Activated naive CD4-positive, alpha-beta T cell treated with anti-CD3 and anti-CD28 coated beads for 36 hours (primary cell): ENCODE measurements at places on chromosomes 6 and 20.

DNA sequence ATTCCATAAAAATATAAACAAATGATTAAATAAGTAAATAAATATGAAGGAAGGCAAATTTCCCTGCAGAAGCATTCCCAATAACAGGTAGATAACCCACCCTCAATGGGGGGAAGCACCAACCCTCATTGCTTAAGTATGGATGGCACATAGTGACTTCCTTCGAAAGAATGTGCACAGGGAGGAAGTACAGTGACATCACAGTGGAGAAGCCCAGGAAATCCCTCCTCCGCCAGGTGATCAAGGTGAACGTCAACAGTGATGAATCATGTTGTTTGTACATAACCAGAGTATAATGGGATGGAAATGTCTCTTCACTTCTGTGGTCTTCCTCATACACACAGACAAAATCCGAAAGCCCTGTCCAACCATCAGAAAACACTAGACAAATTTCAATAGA lies 267.9 kb downstream of the THBS2 start:
- no peak for DNase-seq

- DNase-seq = no peak
Observed at GRCh38 chr20:9021699-9022098, 47.2 kb upstream of the PLCB4 start.

DNA sequence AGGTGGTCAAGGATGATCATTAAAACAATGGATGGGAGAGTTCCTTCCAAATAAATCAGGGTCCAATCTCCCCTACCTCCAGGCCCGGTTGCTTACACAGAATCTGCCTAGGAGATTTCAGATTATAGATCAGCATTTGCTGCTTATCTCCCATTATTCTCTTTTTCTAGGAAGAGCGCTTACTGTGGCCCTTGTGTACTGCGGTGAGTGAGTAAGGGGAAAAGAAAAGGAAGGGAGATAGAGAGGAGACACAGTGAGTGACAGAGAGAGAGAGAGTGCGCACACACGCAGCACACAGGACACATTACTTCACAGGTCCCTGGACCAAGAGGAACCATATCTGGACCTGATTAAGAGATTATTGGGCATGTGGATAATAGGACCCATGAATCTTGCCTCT lies 6.2 kb downstream of the LATS1 start:
- DNase-seq = no peak

- DNase-seq = peak; percentile 78
Observed at GRCh38 chr6:123802697-123803503, 765 bp upstream of the NKAIN2 start.

- DNase-seq = no peak
Observed at GRCh38 chr6:137495703-137496336, 1.6 kb upstream of the OLIG3 start.

DNA sequence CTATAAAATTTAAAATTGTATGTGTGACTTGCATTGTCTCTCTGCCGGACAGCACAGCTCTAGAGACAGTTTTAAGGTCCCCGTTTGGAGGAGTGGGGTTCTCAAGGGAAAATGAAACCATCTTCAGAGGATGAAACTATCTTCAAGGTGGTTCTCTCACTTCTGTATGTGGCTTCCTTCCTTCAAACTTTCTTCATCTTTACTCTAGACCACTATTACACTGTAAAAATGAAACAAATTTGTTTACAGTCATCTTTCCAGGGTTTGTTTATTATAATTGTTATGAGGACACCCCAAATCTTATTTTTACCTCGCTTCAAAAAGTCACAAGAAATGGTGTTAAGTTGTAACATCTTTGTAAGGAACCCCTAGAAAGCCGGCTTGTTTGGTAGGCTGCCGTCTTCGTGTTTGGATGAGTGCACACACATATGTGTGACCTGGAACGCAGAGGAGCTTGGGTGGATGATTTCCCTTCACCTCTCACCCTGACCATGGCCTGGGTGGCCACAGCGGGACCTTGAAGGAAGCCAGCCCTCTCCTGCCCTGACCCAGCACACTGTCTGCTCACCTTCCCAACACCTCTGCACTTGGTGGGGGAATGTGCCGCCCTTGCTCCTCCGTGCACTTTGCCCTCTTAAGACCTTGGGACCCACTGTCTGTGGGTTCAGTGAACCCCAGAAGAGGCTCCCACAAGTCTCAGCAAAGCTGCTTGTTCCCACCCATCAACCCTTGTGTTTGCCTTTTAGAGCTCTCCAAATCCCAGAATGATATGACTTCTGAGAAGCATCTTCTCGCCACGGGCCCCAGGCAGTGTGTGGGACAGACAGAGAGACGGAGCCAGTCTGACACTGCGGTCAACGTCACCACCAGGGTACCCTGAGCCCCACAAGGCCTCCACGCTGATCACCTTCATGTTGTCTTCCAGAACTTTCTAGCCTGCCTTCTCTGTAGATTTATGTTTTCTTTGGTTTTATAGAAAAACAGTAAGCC lies 67.8 kb downstream of the SYTL3 start:
- DNase-seq = no peak

DNA sequence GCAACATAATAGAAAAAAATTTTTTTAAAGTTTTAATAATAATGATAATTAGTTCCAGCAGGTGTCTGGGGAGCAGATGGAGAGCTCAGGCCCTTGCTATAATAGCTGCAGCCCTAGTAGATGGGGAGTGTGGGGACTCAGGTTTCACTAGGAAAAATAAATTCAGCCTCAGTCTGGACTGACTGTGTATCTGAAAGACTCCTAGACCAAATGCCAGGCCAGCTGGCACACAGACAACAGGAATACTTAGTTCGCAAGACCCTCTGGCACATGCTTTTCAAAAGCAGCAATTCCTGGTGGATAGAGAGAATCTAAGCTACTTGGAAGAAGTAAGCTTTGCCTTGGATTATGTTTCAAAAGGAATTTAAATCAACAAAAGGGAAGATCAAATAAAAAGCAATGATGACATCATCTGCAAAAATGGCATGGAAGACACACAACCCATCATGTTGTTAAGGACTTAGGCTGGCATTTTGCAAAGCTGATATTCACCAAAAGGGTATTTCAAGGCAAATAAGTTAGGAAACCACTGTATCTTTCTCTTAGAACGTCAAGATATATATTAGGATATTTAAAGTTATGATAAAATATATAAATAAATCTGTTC lies 107.8 kb downstream of the RNGTT start:
- DNase-seq = no peak

GRCh38 chr6:21024616-21025015 lies 490.4 kb downstream of the CDKAL1 start:
- no peak for DNase-seq

- no peak for DNase-seq
Observed at GRCh38 chr20:63177785-63178445, 38.0 kb downstream of the YTHDF1 start.

GRCh38 chr20:60097285-60097684 lies 139.1 kb downstream of the CDH26 start:
- DNase-seq = no peak

DNA sequence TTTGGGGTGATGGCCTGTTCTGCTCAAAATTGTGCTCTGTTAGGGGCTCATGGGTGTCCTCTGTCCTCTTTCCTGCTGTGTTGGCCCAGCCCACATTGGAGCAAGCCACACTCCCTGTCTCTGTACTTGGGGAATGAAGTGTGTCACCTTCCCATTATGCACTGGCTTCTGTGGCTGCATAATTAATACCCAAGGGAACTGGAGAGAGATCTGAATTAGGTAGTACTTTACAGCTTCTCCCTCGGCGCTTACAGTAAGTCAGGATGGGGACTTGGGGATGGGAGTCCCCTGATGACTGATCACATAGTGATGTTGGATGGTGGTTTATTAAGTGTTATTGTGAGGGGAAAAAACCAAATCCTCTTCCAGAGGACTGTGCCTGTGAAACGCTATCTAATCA lies 116.6 kb downstream of the FOXO3 start:
- DNase-seq = no peak

DNA sequence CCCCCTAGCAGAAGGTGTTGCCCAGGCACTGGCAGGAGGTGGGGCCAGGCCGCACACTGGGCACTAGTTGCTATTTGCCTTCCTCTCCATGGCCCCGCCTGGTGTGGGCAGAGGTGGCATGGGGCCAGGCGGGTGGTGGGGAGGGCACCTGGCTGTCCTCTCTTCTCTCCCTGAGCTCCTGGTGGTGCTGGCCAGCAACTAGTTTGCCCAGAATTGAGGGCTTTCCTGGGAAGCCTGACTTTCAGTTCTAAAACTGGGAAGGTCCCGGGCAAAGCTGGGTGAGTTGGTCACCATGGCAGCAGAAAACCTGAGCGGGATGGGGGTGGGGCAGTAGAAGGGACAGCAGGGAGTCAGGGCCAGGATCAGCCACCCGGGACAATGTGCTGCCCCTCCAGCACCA lies 48.2 kb downstream of the RBM38 start:
- DNase-seq = no peak

DNA sequence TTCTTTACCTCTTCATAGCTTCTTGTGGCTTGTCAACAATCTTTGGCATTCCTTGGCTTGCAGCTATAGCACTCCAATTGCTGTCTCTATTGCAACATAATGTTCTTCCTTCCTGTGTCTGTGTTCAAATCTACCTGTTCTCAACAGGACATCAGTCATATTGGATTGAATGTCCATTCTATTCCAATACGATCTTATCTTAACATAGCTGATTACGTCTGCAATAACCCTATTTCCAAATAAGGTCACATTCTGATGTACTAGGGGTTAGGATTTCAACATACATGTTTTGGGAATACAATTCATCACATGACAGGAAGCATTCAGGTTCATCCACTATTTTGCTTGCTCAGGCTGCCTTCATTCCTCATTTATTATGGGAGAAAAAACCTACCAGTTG lies 684.4 kb upstream of the CITED2 start:
- no peak for DNase-seq

DNA sequence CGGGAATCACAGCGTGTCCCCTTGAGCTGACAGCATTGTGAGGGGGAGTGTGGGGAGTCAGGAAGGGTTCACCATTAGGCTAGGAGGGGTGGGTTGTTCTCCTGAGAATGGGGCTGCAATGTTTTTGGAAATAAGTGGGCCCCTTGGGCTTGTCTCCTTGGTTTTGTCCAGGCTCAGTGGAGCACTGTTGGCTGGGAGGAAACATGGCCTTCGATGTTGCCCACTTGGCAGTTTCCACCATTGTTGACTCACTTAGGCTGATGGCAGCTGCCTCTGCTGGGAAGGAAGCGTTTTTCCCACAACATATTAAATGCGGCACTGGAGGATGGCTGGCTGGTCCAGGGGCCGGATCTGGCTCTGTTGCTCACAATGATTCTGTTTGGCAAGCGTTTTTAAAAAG lies 512.1 kb downstream of the QKI start:
- no peak for DNase-seq

GRCh38 chr6:43741829-43742228 lies 28.2 kb upstream of the VEGFA start:
- no peak for DNase-seq

DNA sequence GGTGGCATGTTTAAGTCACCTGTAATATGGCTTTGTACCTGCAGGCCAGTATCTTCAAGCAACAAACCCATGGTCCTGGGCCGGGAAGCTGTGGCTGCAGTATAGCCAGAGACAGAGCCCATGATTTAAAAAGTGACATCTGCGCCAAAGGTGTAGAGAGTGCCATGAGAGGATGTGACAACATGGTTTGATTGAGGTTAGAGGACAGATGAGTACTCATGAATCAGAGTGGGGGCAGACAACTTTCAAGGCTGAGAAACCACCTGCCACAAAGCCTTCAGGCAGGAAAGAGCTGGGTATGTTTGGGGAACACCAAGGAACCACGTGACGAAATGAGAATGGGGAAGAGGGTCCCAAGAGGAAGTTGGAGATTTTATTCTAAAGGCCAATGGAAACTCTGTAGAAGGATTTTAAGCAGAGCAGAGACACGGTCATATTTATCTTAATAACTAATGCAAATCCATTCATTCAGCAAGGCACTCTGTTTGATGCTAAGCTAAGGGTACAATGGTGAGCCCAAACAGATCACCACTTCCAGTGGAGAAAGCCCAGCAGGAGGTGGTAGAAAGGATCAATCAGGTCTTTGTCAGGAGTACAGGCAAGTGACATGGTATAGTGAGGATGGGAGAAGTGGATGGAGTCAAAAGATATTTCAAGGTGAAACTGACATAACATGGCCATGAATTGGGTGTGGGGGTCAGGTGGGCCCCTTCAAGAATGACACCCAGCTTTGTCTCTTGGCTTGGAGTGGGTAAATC lies 3.4 kb upstream of the MICAL1 start:
- peak; percentile 75 for DNase-seq

DNA sequence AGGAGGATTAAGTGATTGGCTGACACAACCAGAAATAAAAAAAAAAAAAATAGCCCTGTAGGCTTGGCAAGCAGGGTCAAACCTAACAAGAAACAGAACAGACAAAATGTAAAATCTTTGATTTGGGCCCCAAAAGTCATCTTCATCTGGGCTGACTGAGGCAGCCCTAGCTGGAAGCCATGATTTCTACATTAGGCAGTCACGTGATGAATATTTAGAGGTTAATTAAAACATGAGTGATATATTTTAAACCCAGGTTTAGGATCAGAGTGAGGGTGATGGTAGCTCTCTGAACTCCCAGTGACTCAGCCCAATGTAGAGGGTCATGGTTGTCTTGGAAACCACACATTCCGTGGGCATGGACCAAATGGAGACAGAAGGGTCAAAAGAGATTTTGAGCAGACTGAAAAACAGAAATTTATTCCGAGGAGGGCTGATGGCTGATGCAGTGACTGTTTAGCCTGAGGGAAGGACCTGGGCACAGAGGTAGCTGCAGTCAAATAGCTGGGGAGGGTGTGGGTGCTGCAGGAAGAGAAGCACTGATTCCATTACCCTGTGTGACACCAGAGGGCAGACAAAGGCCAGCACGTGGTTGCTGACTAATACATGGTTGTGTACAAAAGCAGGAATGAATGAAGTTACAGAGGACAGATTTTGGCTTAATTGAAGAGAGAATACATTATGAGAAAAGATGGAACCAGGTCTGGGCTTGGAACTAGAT lies 573.1 kb upstream of the CHD6 start:
- peak; percentile 5 for DNase-seq

DNA sequence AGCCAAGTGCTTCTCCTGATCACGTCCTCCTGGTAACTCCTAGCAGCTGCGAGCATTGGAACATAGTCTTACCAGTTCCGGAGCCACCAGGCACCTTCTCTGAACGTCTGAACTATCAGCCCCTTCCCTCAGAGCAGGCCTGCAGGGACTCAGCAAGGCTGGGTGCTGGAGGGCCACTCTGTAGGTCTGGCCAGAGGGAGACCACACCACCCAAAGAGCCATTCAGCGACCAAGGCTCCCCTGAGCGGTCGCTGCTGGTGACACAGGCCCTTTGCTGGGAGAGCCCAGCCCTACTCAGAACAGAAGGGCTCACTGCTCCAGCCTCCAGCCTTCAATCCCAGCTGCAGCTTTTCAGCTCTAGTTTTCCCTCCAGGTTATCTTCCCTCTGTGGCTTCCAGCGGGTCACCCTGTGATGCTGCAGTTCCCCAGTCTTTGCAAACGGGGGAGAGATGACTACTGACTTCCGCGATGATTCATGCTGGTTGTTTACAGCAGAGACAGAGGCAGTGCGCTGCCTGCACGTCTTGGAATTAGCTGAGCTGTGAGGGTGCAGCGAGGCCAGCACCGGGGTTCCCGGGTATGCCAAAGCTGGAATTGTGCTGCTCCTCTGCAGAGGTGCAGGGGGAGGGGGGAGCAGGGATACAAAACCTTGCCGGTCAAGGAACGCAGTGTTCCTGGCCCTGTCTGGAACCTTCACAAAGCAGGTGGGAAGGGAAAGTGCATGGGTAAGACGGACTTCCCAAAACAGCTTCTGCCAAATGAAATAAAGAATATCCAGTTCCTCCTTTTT lies 161.4 kb downstream of the LY86 start:
- peak; percentile 79 for DNase-seq

GRCh38 chr6:854406-855118 lies 161.6 kb upstream of the EXOC2 start:
- no peak for DNase-seq
